ENCODE measurements at places on chromosomes 16 and 17.

DNA sequence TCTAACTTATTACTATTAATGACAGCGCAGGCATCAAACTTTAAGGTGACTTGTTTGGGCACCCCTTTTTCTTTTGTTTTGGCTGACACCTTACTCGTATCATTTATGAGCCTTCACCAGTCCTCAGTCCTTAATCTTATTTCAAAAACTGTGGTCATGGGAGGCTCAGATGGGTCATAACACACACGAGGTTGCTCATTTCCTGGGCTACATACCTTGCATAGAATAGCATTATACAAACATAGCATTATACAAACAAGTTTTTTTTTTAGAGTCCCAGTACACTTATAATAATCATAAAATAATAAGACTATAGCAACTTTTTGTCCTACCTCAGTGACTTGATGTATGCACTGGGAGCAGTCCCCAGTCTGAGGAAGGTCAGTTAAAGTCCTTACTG is 11.2 kb upstream of the ACSF2 start:
- DNase-seq = no peak

- no peak for DNase-seq
These were observed 26.3 kb downstream of the GINS2 start for GRCh38 chr16:85662482-85662812.

DNA sequence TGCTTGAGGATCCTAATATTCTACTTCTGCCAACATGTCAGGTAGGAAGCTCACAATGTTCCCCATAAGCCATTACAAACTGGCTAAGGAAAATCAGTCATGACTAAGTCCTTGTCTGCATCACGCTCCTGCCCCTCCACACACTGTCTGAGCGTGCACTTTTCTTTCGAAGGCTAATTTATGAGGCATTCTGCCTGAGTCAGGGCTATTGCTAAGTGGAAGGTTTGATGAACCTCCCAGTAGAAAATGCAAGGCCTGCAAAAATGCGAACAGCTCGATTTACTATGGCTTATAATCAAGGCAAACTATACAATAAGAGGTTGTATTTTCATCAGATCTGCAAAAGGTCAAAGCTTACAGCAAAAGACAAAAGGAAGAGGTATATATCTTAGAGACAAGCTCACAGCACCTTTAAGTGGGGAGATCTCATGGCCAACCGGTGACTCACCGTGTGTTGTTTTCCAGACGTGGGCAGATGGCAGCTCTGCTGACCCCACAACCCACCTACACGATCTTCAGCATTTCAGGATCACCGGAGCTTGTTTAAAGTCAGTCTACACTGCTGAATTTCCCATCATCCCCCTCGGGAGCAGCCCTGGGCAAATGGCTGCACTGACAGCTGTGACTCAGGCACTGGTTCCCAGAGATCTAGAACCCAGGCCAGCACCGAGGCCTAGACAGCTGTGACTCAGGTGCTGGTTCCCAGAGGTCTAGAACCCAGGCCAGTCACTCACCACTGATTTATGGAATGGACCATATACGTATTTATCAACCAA is 26.1 kb downstream of the MEAK7 start:
- no peak for DNase-seq

- DNase-seq = no peak
These were observed 50.8 kb downstream of the TBC1D16 start for GRCh38 chr17:79984877-79985276.

Data from muscle of arm (tissue), 14 donors.